ENCODE measurements at places on chromosomes 5 and 9.
A peak's percentile ranks its signal among the peaks of the same experiment; 100 is the strongest.

GRCh38 chr9:11893331-11893730, 799.9 kb upstream of the TYRP1 start:
- DNase-seq: no peak

- DNase-seq: no peak
These were observed 85.6 kb downstream of the ROR2 start for GRCh38 chr9:91864380-91864779.

DNA sequence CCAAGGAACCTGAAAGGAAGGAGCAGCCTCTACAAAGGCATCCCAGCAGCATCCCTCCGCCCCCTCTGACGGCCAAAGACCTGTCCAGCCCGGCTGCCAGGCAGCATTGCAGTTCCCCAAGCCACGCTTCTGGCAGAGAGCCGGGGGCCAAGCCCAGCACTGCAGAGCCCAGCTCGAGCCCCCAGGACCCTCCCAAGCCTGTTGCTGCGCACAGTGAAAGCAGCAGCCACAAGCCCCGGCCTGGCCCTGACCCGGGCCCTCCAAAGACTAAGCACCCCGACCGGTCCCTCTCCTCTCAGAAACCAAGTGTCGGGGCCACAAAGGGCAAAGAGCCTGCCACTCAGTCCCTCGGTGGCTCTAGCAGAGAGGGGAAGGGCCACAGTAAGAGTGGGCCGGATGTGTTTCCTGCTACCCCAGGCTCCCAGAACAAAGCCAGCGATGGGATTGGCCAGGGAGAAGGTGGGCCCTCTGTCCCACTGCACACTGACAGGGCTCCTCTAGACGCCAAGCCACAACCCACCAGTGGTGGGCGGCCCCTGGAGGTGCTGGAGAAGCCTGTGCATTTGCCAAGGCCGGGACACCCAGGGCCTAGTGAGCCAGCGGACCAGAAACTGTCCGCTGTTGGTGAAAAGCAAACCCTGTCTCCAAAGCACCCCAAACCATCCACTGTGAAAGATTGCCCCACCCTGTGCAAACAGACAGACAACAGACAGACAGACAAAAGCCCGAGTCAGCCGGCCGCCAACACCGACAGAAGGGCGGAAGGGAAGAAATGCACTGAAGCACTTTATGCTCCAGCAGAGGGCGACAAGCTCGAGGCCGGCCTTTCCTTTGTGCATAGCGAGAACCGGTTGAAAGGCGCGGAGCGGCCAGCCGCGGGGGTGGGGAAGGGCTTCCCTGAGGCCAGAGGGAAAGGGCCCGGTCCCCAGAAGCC, 30.8 kb downstream of the CD180 start:
- DNase-seq: peak; percentile 69

- DNase-seq: no peak
These were observed 48.1 kb downstream of the PRELID2 start for GRCh38 chr5:145787001-145787400.

GRCh38 chr5:9037048-9037447, 508.8 kb downstream of the SEMA5A start:
- no peak for DNase-seq

- no peak for DNase-seq
These were observed 128.3 kb downstream of the EFNA5 start for GRCh38 chr5:107542428-107542827.

All from G401 (cell line).